ENCODE measurements at places on chromosomes 11 and 22.
A peak's percentile ranks its signal among the peaks of the same experiment; 100 is the strongest.

DNA sequence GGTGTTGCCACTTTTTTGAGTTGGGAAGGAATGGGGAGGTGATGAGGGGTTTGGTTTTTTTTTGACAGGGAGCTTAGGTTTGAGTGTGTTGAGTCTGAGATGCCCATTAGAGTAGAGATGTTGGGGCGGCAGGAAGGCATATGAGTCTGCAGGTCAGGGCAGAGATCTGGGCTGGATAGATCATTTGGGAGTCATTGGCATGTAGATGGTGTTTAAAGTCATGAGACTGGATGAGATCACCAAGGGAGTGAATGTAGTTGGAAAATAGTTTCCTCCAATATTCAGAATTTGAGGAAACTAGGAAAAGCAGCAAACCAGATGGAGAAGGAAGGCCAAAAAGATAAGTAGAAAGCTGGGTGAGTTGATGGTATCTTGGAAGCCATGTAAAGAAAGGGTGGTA, 2.1 kb upstream of the ANAPC15 start:
- DNase-seq, result no peak

DNA sequence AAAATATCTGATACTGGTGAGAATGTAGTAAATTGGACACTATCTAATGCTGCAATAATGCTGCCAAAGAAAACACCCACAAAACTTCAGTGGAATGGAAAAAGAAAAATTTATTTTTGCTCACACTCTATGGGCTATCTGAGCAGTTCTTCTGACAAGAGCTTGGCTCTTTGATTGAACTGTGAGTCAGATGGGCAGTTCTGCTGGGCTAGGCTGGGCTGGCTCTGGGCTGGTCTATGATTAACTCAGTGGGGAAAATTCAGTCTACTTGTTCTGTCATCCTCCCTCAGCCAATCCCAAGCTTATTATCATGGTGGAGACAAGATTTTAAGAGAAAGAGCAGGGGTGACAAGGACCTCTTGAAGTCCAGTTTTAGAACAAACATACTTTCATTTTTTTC, 1404.8 kb downstream of the LRRC4C start:
- no peak for DNase-seq

- DNase-seq, result no peak
These were observed 115.9 kb upstream of the CRYBB3 start for GRCh38 chr22:25083807-25084200.

DNA sequence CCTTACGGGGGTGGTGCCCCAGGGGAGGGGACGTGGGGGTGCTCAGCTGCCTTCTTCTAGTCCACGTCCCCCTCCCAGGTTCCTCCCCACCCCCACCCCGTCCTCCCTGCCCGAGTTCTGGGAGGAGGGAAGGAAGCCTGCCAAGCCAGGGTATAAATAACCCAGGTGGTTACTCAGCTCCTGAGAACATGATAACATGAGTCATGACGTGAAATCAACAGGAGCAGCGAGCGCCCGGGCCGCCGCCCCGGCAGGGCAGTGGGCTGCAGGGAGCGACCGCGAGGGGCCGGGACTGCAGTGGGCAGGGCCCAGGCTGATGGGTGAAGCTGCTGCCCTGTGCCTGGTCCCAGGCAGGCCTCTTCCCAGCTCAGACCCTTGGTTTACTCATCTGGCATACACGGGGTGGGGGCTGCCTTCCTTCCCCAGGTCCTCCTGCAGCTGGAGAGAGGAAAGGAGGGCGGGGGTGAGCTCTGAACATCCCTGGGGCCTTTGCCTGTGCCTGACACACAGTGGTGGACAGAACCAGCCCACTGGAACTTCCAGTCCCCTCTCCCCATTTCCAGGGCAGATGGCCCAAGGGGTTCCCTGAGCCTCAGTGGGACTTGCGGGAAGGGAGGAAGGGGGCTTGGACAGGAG, 8.8 kb upstream of the PDGFB start:
- DNase-seq, result peak; percentile 77

GRCh38 chr11:102791271-102792036, 6.5 kb downstream of the MMP1 start:
- no peak for DNase-seq

GRCh38 chr22:46289244-46289891, 7.3 kb upstream of the GTSE1 start:
- DNase-seq, result no peak

DNA sequence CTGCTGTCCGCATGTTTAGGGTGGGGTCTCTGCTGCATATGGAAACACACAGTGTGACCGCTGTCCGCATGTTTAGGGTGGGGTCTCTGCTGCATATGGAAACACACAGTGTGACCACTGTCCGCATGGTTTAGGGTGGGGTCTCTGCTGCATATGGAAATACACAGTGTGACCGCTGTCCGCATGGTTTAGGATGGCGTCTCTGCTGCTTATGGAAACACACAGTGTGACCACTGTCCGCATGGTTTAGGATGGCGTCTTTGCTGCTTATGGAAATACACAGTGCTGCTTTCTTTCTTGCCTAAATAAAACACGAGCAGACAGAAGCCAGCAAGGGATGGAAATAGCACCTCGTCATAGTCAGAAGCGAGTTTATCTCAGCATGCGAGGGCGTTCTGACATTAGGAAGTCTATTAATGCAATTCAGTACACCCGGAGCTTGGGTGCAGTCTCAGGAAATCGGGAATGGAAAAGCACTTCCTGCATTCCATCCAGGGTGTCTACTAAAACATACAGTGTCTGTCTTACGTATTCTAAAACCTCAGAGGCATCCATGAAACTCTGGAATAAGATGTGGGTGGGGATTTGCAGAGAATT, 32.6 kb upstream of the TOLLIP start:
- peak; percentile 15 for DNase-seq

- no peak for DNase-seq
These were observed 3.2 kb downstream of the MS4A3 start for GRCh38 chr11:60059521-60060240.

DNA sequence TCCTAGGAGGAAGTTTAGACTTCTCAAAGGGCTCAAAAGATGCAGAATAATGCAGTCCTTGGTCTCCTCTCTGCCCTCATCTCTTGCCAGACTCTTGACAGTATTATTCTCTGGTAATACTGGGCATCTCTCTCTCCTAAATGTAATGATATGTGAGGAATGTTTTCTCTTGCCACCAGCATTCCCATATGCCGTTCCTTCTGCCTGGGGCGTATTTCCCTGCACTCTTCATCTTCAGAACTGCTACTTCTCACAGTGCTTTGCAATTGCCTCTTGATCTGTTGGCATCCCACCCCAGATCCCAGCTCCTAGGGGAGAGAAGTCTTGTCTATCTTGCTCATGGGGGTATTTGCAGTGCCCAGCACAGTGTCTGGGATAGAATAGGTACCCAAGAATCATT, 107.4 kb downstream of the RASSF10 start:
- no peak for DNase-seq

- DNase-seq, result no peak
These were observed 197.0 kb downstream of the GUCY1A2 start for GRCh38 chr11:106821291-106821690.

DNA sequence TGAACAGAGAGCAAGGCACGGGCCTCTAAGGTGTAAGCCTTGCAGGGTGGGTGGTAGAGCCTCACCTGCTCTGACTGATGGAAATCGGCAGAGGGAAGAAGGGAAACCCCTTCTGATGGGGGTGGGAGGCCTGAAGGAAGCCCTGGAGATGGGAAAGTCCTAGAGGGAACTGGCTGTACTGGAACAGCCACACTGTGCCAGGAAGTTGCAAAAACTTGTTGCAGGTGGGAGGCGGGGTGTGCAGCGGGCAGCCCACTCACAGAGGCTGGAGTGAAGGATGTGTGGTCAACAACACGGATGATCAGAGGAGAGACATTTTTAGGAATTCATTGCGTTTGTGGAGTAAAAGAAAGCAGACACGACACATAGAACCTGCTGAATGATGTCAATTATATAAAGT, 91.3 kb downstream of the ZC3H12C start:
- no peak for DNase-seq
